ENCODE measurements at places on chromosomes 12 and 14. TPM values are rescaled to one million over a fixed set of nuclear protein-coding genes. Genes with fewer than 3 reads are reported as not detected.

The CLEC14A gene
- polyA plus RNA-seq, result not detected

The C12orf60 gene
- polyA plus RNA-seq, result 1.1 TPM

The CMAS gene
- polyA plus RNA-seq, result 22.6 TPM

The WDHD1 gene
- polyA plus RNA-seq, result 10.6 TPM

The KRAS gene
- polyA plus RNA-seq, result 10.0 TPM

The PTCSC3 gene
- polyA plus RNA-seq, result not detected

The PARPBP gene
- polyA plus RNA-seq, result 5.8 TPM

The RD3L gene
- polyA plus RNA-seq, result not detected

The STRAP gene
- polyA plus RNA-seq, result 133 TPM

The REC8 gene
- polyA plus RNA-seq, result 1.9 TPM

The LRP1-AS gene
- polyA plus RNA-seq, result not detected

The FAM222A gene
- polyA plus RNA-seq, result 0.71 TPM

The SELPLG gene
- polyA plus RNA-seq, result 0.63 TPM

The KRT79 gene
- polyA plus RNA-seq, result not detected

All from mammary epithelial cell (primary cell).